ENCODE measurements at places on chromosomes 11 and 22. TPM values are rescaled to one million over a fixed set of nuclear protein-coding genes. Genes with fewer than 3 reads are reported as not detected.

- DNase-seq = no peak
Observed at GRCh38 chr11:13883042-13883441, 79.5 kb upstream of the SPON1 start.

DNA sequence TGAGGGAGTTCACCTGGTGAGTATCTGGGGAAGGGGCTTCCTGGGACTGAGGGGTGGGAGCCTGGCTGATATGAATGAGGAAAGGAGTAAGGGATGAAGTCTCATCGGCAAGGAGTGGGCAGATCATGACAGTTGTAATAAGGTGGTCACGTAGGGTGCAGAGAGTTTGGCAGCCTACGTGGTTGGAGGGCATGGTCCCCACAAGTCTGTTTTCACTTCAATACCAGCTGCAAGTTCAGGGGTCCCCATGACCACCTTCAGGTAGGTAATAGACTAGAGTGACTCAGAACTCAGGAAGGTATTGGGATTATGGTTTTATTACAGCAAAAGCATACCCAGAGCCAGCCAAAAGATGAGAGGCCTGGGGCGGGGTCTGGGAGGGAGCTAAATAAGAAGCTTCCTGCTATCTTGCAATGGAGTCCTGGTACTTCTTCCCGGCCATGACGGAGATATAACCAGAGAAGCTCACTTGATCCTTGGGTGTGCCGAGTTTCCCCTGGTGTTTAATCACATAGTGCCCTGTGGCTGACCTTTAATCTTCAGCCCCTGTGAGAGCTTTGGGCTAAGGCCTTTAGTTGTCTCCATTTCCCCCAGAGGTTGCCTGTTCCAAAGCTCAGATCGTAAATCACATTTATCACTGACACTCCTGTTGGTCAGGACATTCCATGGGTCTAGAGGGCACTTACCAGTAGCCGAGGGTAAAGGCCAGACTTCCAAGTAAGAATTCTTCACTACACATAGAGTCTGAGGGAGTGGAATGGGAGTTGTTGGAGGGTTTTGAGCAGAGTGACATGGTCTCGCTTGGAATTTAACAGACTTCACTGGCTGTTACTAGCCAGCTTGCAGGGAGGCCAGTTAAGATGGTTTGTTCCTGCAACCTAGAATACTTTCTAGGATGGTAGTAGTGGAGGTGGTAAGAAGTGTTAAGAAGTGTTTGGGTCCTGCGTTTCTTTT is 9.1 kb downstream of the SLC3A2 start:
- DNase-seq = peak; percentile 51

GRCh38 chr22:38353142-38353629 is 36.0 kb upstream of the CSNK1E start:
- DNase-seq = peak; percentile 40

- DNase-seq = no peak
Observed at GRCh38 chr11:130100381-130101095, 30.8 kb downstream of the APLP2 start.

- DNase-seq = no peak
Observed at GRCh38 chr11:77081381-77081851, 14.6 kb downstream of the CAPN5 start.

DNA sequence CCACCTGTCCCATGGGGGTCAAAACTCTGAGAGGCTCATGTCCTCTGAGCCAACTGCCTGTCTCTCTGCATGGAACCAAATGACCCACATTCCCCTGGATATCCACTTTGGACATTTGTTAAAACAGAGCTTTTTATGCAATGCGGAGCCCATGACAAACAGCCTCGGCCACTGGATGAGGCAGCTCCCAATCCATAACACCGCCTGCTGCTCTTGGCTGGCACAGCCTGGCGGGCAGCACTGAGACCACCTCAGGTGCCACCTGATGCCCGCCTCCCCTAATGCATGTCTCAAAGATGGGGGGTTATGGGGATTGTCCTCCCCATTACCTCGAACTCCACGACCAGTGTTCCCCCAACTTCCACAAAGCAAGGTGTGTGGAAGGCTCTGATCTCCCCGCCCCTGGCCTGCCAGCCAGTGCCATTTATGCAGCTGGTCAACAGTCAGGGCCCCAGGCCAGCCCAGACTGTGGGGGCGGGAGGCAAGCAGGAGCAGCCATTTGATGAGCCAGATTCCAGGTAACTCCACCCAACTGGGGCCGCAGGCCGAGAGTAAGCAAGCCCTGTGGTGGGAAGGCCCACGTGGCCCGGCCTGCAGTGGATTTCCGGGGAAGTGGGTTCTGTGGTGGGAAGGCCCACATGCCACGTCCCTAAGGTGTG is 84.2 kb downstream of the PHF21B start:
- no peak for DNase-seq

GRCh38 chr11:61834278-61835048 is 6.4 kb downstream of the FADS2 start:
- DNase-seq = peak; percentile 87

- DNase-seq = no peak
Observed at GRCh38 chr11:70504246-70505020, 106.1 kb downstream of the CTTN start.

DNA sequence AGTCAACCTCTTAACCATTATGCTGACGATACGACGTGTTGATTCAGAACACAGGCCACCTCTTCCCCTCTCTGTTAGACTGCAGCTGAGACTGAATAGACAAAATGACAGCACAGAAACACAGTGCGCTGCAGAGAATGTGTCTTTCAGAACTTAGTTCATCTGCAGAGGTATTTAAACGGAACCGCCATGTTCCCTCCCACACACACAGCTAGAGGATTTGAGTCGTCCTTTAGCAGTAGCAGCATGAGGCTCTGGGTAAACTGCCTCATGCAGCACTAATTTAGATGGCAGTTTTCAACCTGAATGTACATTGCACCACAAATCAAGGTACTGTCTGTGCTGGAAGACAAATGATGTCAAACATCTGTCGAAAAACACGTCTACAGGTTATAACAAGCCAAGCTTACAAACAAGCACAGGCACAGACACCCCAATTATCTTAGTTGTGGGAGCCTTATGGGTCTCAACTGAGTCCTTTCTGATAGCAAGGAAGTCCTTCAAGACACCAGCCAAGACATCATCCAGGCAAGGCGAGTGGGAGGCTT is 76.6 kb upstream of the LRRC4C start:
- DNase-seq = no peak

DNA sequence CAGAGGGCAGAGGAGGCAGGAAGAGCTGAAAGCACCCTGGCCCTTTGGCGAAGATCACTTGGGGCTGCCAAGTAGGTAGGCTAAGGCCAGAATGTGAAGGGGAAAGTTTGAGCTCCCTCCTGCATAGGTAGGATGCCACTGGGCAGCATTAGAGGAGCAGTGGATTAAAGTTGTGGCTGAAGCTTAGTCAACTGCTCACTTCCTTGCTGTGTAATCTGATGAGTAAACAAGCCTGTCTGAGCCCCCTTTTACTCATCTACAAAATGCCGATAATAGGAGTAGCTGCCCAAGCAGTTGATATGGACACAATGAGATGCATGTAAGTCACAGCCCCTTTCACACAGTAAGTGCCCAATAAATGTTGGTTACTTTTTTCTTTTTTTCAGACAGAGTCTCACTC is 216.4 kb downstream of the MN1 start:
- no peak for DNase-seq

DNA sequence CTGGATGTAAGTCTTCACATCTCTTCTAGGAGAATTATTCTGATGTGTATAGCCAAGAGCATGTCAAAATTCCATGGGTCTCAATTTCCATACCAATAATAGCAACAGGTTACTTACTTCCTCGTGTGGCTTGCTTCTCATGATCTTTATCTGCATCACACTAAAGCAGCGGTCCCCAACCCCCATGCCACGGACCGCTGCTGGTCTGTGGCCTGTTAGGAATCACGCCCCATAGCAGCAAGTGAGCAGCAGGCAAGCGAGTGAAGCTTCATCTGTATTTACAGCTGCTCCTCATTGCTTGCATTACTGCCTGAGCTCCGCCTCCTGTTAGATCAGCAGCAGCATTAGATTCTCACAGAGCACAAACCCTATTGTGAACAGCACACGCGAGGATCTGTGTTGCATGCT is 28.9 kb upstream of the SLC25A1 start:
- DNase-seq = no peak

RFPL2 gene
- not detected for total RNA-seq

ROBO3 gene
- 11.7 TPM for total RNA-seq

ARHGAP8 gene
- 0.41 TPM for total RNA-seq
